ENCODE measurements at places on chromosomes 1 and 21.

DNA sequence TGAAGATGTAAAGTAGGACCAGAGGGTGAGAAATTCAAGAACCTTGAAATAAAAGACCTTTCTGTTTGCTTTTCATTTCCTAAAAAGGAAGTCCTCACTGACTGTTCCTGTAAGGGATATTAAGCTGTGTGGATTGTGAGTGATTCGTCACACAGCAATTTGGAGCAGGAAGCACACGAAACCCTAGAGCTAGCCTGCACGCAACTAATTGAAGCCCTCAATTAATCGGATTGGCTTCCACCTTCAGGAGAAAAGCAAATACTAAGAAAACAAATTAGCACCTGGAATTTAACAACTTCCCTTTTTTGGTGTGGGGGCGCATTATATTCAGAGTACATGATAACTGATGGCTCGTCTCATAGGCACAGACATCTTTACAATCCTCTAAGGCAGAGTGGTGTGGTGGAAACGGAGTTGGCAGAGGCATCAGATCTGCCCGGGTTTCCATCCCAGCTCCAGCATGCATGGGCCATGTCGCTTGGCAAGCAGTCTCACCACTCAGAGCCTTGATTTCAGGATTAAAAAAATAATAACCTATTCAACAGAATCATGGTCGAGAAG lies 95.2 kb downstream of the KCNJ15 start:
- DNase-seq = no peak

DNA sequence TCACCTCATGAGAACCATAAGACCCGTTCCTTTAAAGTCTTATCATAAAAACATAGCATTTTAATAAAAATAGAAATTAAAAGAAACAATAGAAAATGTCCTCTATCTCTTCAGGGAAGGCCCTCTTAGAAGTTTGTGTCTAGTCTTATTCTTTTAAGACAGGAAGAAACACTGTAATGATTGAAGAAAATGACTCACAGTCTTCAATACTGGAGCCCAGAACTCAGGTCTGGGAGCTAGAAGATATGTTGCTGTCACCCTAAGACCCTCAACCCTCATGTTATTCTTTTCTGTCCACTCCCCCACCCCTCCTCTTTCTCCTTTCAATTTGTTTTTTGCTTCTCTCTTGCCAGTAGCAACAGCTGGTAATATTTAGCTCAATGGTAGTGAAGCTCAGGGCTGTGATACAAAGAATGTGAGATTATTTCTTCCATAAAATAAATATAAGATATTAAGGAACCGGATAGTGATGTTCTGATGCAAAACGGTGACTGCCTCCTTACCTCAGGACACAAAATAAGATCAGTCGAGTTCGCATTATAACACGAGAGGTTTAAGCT lies 12.0 kb downstream of the DUSP10 start:
- no peak for DNase-seq

- no peak for DNase-seq
These were observed 55.0 kb downstream of the HIVEP3 start for GRCh38 chr1:41863718-41864117.

DNA sequence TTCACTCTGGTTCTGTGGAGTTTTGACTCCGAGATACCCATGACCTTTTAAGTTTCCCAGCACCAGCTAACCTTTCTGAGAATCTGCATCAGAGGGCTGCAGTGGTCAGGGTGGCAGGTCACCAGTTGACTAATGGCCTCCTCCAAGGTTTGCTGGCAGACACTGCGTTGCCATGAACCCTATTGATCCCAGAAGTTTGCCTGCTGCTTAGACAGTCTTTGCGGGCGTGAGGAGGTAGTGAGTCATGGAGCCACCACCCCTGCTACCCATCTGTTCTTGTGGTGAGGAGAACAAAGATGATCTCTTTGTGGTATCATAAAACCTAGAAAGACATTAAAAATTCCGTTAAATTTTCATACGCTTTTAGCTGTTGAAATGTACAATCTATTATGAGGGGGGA lies 180.4 kb downstream of the FGGY start:
- no peak for DNase-seq

- no peak for DNase-seq
These were observed 25.2 kb downstream of the EXOC8 start for GRCh38 chr1:231312432-231312788.

DNA sequence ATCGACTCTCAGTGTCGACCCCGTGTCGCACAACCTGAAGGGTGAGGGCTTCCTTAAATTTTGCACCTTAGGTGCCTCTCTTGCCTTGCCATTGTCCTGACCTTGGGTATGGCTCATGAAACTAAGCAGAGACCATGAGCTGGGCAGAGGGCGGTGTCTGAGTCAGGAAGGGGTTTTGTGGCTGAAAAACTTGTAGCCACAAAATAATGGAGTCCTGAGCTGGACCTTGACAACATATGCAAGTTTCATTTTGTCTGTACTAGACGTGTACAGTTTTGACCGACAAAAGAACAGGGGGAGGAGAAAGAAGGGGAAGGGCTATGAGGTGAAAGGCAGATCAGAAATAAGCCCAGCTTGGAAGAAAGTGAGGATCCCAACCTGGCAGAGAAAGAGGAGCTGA lies 8.3 kb upstream of the RUNX1 start:
- no peak for DNase-seq

DNA sequence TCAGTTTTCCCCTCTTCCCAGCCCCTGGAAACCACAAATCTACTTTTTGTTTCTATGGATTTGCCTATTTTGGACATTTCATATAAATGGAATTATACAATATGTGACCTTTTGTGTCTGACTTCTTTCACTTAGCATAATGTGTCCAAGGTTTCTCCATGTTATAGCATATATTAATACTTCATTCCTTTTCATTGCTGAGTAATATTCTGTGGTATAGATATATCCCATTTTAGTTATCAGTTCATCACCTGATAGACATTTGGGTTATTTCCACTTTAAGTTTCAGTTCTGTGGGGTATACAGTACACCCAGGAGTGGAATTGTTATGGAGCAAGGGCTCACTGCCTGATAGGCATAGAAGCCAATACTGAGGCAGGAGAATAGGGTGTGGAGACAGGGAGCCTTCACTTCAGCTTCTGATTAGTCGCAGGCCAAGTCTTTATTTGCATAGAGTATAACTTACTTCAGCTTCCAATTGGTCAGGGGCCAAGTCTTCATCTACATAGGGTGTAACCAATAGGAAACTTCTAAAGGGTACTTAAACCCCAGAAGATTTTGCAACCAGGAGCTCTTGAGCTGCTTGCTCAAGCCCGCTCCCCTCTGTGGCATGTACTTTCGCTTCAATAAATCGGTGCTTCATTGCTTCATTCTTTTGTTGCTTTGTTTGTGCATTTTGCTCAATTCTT lies 8.3 kb upstream of the NVL start:
- DNase-seq = no peak

DNA sequence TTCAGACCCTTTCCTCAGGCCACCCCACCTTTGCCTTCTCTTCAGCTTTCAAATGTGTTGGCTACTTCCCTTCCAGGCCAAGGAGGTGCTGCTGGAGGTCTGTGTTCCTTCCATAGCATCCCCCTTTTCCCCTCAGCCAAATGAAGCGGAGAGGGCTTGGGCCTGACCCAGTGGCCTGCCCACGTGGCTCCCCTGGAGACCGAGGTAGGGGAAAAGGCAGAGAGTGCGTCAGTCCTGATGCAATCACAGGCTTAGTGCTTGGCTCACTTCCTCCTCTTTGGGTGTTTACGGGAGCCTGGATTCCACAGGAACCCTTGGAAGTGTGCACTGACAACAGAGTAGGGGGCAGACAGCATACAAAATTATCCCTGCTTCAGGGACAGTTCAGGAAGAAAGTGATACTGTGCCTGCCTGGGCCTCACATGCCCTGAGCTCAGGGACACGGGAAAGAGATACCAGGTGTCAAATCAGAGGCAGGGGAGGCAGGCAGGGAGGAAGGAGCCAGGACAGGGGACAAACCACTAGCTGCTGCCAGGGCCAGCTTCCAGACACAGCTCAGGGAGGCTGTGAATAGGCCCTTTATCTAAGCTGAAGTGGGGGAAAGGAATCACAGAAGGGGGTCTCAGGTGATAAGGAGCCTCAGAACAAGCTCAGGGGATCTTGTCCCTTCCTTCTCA lies 16.6 kb upstream of the PTP4A2 start:
- DNase-seq = no peak
